ENCODE measurements at places on chromosomes 5 and 9. TPM values are rescaled to one million over a fixed set of nuclear protein-coding genes. Genes with fewer than 3 reads are reported as not detected.

GRCh38 chr5:1315709-1316587 is 21.1 kb upstream of the TERT start:
- peak; percentile 3 for DNase-seq

Gene SHISAL2B
- total RNA-seq = not detected

DNA sequence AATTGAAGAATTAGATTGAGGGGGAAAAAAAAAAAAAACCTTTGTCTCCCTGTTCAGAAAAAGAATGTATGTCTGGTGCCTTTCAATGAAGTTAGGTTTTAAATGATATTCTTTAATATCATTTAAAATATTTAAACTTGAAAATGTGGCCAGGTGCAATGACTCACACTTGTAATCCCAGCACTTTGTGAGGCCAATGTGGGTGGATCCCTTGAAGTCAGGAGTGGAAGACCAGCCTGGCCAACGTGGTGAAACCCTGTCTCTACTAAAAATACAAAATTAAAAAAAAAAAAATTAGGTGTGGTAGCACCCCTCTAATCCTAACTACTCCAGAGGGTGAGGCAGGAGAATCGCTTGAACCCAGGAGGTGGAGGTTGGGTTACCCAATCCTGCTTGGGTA is 111.1 kb upstream of the RASA1 start:
- DNase-seq = no peak

DNA sequence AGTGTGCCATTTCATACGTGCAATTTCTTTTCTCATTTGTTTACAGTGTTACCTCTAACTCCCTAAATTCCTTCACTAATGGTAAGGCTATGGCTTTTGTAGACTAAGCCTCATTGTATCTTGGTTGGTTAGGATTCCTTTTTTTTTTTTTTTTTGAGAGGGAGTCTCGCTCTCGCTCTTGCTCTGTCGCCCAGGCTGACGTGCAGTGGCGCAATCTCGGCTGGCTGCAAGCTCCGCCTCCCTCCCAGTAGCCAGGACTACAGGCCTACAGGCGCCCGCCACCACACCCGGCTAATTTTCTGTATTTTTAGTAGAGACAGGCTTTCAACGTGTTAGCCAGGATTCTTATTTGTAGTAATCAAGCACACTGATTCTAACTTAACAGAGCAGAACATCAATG is 57.7 kb downstream of the SPEF2 start:
- DNase-seq = no peak

Gene CDC20B
- not detected for total RNA-seq

GRCh38 chr9:80066931-80067330 is 495.2 kb downstream of the TLE4 start:
- peak; percentile 9 for DNase-seq

- DNase-seq = peak; percentile 48
These were observed 2.5 kb downstream of the GPBP1 start for GRCh38 chr5:57176350-57176857.

Gene MRPS30
- 78.9 TPM for total RNA-seq
